ENCODE measurements at places on chromosomes 4 and X. TPM values are rescaled to one million over a fixed set of nuclear protein-coding genes. Genes with fewer than 3 reads are reported as not detected.

The ARL9 gene
- polyA plus RNA-seq, result 0.23 TPM

The SLC49A3 gene
- 1.6 TPM for polyA plus RNA-seq

The ENOX2 gene
- 17.5 TPM for polyA plus RNA-seq

The ABCB7 gene
- 15.7 TPM for polyA plus RNA-seq

The BMX gene
- not detected for polyA plus RNA-seq

The F11 gene
- polyA plus RNA-seq, result not detected

The TRPC3 gene
- polyA plus RNA-seq, result 0.43 TPM

DNA sequence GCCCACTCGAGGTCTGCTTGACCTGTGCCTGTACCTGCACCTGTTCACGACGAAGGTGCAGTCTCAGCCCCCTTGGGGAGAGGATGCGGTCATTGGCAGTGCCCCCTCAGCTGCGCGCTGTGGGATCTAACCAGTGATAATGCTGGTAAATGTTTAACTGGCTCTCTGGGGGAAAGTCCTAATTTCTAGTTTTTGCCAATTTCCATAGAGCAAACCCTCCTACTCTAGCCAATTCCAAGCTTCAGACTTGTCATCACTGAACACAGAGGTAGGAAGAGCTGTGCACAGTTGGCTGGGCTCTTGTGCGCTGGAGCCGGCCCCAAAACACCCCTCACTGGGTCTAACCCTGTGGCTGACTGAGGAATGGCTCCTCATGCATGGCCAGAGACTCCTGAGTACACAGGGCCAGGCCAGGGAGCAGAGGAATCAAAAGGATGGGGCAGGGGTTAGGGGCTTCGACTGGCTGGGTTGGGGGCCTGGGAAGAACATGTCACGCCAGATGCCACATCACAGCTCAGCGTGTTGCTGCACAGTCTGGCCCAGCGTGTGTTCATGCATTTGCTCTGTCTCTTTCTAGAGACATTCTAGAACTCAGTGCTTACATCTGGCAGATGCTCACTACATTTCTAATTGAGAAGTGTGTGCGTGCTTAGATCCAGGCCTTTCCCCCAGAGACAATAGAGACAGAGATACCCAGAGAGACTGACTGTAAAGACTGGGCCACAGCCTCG, 270.8 kb downstream of the BCOR start:
- DNase-seq, result no peak

GRCh38 chr4:166823126-166823525, 411.2 kb downstream of the SPOCK3 start:
- DNase-seq, result no peak

DNA sequence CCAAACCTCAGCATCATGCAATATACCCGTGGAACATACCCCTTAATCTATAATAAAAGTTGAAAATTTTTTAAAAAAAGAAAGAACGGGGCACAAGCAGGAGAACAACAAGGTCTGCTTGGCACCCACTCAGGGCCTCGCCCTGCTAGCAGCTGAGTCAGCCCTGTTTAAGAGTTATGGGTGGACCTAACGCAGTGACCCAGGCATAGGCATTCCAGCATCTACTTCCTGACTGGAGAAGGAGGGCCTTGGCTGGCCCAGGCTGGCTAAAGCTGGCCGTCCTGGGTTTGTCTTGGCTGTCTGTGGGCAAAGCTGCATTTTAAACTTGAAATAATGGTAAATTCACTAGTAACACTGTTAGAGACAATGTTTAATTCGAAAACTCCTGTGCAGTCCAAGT, 236.7 kb upstream of the PGRMC2 start:
- DNase-seq, result no peak

DNA sequence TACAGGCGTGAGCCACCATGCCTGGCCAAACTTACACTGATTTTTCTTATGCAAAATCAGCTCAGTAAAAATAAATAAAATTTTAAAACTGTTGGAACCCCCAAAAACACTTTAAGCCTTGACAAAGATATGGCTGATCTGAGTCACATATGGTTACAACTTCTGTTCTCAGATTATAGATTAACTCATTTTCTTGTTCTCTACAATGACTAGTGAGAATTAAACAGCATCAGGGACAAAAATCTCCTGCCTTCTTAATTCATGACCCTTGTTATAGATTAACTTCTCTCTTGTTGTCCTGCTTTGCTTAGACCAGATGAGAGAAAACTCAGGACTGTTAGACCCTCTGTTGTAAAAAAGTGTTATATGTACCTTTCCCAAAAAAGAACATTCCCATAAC, 24.2 kb upstream of the EXOC1L start:
- no peak for DNase-seq

- no peak for DNase-seq
Measured at GRCh38 chrX:44898411-44899221, 25.6 kb downstream of the KDM6A start.

- no peak for DNase-seq
Measured at GRCh38 chrX:150161193-150161592, 201.9 kb upstream of the MAMLD1 start.

DNA sequence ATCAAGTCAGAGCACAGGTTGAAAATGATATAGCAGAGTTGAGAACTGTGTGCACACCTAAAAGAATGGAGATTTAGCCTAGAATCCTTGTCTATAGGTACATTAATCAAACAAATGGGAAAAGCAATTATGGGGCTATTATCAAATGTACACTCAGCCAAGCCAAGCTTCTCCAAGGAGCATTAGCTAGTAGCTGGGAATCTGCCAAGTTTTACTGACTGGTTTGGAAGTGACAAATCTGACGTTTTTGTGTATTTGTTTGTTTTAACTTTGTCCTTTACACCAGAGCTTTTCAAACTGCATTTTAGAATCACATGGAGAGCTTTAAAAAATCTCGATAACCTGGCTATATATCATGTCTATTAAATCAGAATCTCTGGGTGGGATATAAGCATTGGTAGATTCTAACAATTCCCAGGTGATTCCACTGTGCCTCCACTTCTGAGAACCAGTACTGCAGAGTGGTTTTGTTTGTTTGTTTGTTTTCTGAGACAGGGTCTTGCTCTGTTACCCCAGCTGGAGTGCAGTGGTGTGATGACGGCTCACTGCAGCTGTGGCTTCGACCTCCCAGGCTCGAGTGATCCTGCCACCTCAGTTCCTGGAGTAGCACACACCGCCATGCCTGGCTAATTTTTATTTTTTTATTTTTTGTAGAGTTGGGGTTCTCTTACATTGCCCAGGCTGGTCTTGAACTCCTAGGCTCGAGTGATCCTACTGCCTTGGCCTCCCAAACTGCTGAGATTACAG, 279.8 kb downstream of the UNC5C start:
- no peak for DNase-seq

DNA sequence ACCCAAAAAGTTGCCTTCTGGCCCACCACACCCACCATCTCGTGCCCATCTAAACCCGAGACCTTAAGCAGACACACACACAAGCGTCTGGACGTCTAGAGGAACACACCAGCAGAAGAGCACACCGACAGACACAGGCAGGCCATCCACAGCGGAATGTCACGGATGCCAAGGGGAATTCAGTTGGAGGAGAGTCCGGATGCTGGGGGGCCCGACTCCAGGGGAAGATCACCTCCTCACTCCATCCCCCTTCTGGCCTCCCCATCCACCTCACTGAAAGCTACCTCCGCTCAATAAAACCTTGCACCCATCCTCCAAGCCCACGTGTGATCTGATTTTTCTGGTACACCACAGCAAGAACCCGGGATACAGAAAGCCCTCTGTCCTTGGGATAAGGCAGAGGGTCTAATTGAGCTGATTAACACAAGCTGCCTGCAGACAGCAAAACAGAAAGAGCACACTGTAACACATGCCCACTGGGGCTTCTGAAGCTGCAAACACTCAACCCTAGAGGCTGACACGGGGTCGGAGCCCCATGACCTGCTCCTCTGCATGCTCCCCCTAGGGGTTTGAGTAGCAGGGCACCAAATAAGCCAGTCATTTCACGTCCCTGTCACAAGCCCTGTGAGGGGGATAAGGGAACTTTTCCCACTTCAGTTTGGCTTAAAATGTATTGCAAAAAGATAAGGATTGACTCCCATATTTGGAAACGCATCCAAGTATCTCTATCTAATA, 339.6 kb upstream of the PCDH10 start:
- DNase-seq, result no peak

GRCh38 chrX:40380655-40381488, 199.9 kb upstream of the ATP6AP2 start:
- DNase-seq, result no peak

DNA sequence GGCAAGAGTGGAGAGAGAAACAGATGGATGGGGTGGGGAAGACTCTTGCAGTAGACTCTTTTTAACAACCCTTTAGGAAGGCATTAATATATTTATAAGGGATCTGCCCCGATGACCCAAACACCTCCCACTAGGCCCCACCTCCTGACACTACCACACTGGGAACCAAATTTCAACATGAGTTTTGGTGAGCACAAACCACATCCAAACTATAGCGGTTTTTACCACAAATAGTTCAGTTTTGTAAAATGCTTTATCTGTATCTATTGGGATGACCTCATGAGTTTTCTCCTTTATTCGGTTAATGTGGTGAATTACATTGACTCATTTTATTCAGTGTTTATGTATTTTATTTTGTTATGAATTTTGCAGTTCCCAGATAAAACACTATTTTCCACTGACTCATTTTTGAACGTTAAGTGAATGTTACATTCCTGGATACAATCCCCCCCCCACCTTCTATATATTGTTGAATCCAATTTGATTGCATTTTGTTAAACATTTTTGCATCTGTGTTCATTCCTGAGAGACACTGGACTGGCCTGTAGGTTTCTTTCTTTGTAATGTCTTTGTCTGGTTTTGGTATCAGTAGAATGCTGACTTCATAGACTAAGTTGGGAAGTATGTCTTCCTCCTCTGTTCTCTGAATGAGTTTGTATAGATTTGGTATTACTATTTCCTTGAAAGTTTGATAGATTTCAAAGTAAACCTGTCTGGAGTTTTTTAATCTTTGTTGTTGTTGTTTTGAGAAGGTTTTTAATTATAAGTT, 13.9 kb upstream of the CPLX1 start:
- DNase-seq, result no peak

GRCh38 chrX:110417128-110417527, 58.5 kb downstream of the RTL9 start:
- no peak for DNase-seq

GRCh38 chrX:21295246-21295820, 78.9 kb upstream of the CNKSR2 start:
- DNase-seq, result no peak

DNA sequence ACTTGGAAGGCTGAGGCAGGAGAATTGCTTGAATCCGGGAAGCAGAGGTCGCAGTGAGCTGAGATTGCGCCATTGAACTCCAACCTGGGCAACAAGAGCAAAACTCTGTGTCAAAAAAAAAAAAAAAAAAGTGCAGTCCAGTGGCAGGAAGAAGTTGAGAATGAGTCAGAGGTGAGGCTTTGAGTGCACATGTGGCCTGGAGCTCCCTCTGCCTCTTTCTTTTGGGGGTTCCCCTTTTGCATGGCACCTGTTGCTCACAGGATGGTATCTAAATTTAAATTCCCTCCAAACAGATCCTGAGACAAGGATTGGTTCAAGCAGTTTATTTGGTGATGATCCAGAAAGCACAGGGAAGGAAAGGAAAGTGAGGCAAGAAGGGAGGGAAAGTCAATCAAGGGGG, 151.4 kb upstream of the STX18 start:
- no peak for DNase-seq

- DNase-seq, result no peak
Measured at GRCh38 chrX:3651277-3651676, 62.2 kb downstream of the PRKX start.

DNA sequence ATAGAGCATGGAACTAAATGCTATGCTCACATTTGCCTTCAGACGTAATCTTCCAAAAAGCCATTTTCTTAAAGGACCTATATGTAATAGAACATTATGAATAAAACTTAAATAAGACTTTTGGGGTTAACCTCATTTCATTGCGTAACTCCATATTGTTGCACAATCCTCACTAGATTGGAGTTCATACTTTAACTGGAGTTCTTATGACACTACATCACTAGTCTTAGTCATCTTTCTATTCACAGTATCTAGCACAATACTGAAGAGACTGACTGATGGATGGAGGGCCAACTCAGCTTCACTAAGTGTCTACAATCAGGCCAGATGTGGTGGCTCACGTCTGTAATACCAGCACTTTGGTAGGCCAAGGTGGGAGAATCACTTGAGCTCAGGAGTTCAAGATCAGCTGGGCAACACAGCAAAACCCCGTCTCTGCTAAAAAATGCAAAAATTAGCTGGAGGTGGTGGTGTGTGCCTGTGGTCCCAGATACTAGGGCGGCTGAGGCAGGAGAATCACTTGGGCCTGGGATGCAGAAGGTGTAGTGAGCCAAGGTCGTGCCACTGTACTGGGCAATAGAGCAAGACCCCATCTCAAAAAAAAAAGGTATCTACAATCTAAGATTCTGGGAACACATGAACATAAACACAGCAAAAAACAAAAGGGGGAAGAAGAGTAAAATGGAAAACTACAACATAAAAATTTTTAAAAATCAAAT, 80.8 kb upstream of the MAB21L2 start:
- DNase-seq, result peak; percentile 37

- no peak for DNase-seq
Measured at GRCh38 chr4:160299608-160300007, 1196.7 kb downstream of the RAPGEF2 start.

GRCh38 chrX:132394591-132394990, 94.2 kb downstream of the MBNL3 start:
- DNase-seq, result no peak

DNA sequence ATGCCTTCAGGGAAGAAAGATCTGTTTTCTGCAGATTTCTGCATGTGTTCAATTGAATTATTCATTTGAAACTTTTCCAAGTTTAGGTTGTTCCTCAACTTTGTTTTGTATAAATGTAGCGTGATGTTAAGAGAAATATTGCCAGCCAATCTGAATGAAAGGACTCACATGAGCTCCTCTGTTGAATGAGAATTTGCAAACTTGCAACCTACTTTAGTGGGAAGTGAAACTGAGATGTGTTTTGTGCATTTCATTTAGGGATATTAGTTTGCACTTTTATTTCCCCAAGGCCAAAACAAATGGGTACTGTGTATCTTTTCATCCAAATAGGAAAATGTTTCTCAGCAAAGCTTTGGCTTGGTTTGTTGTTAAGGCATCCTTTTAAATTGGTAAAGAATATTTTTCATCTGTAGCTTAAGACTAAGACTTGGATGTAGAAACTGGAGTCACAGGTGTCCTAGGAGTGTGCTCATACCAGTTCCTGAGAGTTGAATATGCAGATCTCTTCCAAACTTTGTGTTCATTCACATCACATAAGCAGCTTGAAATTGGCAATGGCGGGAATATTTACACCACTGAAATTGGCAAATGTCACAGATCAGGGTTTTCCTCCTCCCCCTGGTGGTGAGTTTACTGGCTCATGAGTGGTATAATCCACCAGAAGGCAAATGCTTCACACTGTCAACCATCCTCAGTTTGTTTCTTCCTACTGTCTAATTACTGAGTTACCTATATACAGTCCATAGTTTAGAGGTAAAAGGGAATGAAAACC, 193.6 kb upstream of the BANK1 start:
- DNase-seq, result no peak

DNA sequence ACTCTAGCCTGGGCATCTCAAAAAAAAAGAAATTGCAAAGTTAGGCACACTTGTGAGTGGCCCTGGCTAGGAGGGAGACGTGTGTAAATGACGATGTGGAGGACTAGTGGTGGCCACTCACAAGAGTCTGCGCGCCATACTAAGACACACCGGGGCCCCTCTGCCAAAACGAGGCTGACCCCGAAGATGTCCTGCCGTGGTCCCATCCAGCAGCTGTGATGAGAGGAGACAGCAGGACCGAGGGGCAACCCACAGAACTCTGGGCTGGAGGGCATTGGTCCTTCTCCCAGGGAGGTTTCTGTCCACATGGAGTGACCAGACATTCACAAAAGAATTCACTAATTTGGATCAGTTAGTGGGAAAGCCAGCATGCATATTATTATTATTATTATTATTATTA, 47.4 kb downstream of the NOP14 start:
- no peak for DNase-seq
